EH (cell line): ENCODE measurements at places on chromosomes 6 and 20.

- no peak for DNase-seq
Observed at GRCh38 chr6:118897386-118897785, 3.4 kb downstream of the ASF1A start.

GRCh38 chr6:151289399-151290007 is 49.7 kb downstream of the AKAP12 start:
- DNase-seq = no peak

DNA sequence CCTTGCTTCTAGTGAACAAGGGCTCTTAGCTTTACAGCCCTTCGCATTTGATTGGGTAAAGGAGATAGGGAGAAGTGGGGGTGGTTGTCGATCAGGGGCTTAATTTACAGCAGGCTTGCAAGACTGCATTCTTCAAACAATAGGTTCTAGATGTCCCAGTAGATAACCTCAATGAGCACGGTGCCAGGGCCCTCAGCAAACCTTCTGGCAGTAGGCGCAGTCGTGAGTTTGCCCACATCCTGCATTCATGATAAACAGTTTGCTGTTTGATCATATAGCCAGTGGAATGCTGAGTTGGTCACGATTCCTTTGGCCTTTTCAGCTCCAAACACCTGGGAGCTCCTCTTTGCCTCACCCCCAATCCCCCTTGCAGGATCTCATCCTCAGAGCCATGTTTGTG is 27.5 kb downstream of the SUN5 start:
- DNase-seq = no peak

DNA sequence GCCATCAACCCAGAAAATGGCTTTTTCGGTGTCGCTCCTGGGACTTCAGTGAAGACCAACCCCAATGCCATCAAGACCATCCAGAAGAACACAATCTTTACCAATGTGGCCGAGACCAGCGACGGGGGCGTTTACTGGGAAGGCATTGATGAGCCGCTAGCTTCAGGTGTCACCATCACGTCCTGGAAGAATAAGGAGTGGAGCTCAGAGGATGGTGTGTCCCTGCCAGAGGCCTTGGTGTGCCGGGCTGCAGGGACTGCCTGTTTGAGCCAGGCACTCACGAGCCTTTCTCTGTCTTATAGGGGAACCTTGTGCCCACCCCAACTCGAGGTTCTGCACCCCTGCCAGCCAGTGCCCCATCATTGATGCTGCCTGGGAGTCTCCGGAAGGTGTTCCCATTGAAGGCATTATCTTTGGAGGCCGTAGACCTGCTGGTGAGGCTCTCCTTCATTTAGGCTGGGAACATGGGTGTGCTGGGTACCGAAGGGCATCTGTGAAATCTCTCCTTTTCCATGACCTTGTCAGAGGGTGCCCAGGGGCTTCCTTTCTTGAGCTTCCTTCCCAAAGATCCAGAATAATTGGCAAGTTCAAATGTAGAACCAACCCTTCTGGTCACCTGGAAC is 3.4 kb downstream of the PCK1 start:
- no peak for DNase-seq

GRCh38 chr6:1267057-1267732 is 44.7 kb upstream of the FOXQ1 start:
- peak; percentile 34 for DNase-seq

GRCh38 chr6:130547723-130548122 is 181.9 kb downstream of the TMEM200A start:
- no peak for DNase-seq

DNA sequence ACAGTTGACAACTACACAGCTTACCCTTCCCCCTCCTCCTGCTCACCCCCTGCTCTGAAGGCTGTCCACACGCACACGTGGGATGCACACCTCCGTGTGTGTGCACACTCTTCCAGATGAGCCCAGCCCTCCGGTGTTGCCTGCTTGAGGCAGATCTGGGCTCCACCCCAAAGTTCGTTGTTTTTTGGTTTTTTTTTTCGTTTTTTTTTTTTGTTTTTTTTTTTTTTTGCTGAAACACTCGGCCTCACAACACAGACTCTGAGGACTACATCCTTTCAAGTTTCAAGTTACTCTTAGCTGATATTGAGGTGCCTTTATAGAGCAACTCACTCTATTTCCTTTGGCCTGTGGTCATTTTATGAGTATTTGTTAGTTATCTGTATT is 88.2 kb downstream of the RREB1 start:
- no peak for DNase-seq

- peak; percentile 80 for DNase-seq
Observed at GRCh38 chr6:45327956-45328522, at the start of gene RUNX2. RUNX2 (plus strand) TSS chr6:45328330; CDS start chr6:45328727, 397 bp downstream.

DNA sequence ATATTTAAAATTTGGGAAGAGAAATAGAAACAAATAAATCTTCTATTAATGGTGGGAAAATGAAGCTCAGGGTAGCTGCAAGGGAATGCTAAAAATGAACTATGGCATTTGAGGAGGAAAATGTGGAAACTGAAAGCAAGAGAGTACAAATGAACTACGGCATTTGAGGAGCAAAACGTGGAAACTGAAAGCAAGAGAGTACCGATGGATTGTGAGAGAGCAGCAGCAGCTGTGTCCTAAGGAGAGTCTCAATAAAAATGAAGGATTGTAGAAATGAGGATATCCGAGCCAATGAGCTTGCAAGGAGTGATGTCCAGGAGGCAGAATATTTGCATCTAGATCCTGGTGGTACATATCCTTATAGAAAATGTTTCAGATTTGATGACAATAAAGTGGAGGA is 547.1 kb upstream of the ZNF337 start:
- peak; percentile 9 for DNase-seq

GRCh38 chr20:46799781-46800408 is 90.4 kb downstream of the SLC2A10 start:
- no peak for DNase-seq

- no peak for DNase-seq
Observed at GRCh38 chr20:10060226-10060625, 25.4 kb downstream of the ANKEF1 start.

GRCh38 chr6:8749465-8749864 is 314.1 kb upstream of the SLC35B3 start:
- DNase-seq = no peak

GRCh38 chr6:111474106-111474505 is 8.9 kb downstream of the REV3L start:
- DNase-seq = no peak

GRCh38 chr6:127453845-127454619 is 5.2 kb downstream of the KIAA0408 start:
- no peak for DNase-seq

DNA sequence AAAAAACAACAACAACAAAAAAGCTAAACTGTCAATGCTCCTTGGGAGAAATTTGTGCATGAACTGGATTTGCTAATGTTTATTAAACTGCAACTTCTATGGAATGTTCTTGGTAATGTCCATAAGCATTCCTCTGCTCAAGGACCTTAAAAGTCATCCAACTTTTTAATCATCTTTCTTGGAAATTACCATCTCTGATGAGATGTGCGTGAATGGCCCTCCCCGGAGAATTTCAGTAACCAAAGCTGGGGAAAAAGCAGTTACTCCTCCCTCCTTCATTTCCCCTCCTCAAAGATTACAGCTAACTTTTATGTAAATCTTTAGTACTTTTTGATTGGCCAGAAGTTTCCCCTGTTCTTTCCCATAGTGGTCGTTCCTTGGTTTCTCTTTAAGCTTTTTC is 5.2 kb downstream of the TBCC start:
- DNase-seq = no peak

DNA sequence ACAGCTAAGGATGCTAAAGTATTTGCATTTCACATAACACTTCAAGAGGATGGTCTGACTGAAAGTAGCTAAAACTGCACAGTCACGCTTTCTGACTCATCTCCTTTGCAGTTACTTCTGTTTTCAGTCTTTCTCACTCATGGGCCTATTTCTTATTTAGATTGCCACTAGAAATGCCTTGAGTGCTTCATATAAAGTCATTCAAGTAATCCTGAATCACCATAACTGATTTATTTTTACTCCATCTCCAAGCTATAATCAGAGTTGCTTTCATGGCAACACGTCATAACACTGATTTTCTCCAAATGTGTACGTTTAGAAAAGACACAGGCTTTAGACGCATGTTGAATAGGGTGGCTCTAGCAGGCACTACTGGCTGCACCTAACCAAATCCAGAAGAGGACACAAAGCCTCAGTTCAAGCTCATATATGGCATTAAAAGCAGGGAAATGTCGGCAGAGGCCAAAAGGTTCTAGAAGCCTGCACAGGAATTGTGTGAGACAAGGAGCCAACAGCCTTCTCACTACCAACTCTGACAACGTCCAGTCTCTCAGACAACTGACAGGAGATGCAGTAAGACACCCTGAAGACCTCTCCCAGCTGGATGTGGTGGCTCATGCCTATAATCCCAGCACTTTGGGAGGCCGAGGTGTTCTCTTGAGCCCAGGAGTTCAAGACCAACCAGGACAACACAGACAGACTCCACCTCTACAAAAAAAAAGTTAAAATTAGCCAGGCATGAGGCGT is 64.1 kb upstream of the BEND6 start:
- DNase-seq = peak; percentile 96

DNA sequence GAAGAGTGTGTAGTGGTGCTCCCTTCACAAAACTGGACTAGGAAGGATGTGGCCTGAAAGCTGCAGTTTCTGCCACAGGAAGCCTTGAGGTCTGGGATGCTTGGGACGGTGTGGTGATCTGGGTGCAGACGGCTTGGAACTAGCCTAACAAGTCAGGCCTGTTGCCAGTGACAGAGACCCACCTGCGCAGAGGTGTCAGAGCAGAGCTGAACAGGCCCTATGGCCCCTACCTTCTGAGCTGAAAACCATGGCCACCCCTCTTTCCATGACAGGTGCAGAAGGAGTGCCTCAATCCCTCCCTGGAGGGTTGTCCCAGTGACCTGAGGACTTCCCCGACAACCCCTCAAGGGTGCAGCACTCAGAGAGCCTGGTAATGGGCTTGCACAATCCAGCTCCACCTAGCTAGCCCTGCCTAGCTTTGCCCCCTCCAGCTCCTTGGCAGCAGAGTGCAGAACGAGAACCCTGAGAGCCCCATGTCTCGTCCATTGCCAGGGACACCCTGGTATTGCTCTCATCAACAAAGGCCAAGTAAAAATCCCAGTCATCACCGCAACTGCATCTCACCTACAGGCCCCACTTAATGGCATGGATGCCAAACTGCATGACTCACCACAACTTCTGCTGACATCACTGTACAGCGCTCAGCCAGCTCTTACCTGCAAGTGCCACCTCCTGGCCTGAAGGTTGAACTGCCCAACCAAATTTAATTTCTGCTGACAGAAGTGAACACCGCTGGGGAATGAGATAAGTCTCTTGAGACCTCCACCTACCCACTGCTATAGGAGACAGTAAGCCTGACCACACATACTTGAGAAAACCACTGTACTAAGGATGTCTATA is 563.1 kb downstream of the TFAP2A start:
- peak; percentile 41 for DNase-seq

- no peak for DNase-seq
Observed at GRCh38 chr20:58614984-58615760, 35.9 kb upstream of the STX16 start.

GRCh38 chr6:81906709-81907204 is 154.3 kb upstream of the TENT5A start:
- no peak for DNase-seq

DNA sequence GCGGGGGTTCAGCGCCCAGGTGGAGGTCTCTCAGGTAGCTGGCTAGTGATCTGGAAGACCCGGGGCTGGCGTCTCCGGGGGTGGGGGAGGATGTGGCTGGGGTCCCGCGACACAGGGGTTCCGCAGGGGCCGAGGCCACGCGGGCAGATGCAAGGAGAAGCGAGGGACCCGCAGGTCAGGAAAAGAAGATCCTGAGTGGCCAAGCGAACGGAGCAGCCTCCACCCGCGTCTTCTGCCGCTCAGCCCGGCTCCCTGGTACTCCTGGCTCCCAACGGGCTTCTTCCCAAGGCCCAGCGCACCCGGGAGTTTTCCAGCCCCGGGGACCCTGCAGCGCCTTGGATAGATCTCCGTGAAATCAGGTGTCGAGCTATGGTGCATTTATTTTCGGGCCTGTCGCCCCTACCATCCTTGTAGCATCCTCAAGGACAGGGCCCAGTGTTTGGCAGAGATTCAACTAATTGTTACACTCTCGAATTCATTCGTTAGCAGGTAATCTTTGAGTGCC is 682 bp upstream of the CHD6 start:
- DNase-seq = no peak

- DNase-seq = no peak
Observed at GRCh38 chr6:169473663-169474062, 220.0 kb upstream of the THBS2 start.

- DNase-seq = peak; percentile 17
Observed at GRCh38 chr6:131368198-131368911, 204.7 kb upstream of the ARG1 start.

DNA sequence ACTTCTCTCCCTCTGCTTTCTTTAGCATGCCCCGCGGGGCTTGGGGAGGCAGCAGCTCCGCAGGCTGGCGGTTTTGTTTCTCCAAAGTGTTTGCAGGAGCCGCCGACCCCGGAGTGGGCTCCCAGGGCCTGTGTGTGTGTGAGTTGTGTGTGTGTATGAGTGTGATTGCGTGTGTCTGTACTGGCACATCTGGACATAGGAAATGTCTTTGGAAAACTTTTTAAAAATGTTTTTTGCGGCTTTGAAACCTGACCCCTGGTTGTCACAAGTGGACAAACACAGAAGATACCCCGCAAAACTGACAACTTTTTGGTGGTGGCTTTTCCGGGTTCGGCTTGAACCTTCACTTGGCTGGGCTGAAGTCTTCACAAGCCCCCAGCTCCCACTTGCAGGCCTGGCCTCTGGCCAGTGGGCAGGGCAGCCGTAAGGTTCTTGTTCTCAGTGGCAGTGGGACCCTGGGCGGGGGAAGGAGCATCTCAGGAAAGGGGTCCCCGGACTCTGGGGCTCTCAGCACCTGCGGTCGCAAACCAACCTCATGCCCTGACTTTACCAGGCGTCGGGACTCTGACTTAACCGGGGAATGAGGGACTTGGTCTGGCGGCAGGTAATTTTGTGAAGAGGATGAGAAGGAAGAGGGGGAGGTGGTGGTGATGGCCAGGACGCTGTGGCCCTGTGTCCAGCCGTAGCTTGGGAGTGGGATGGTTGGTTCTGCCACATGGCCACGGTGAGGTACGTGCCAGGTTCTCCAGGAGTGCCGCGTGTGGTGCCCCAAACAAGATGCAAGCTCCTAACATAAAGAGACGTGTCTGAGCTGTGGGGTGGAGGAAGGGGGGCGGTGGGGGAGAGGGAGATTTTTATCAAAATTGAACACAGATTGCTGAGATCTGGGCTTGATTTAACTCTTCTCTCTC is 619 bp downstream of the DAAM2 start:
- no peak for DNase-seq

GRCh38 chr6:42409581-42409980 is 42.1 kb downstream of the TRERF1 start:
- no peak for DNase-seq

GRCh38 chr20:38217791-38218565 is 42.6 kb downstream of the KIAA1755 start:
- DNase-seq = peak; percentile 99

DNA sequence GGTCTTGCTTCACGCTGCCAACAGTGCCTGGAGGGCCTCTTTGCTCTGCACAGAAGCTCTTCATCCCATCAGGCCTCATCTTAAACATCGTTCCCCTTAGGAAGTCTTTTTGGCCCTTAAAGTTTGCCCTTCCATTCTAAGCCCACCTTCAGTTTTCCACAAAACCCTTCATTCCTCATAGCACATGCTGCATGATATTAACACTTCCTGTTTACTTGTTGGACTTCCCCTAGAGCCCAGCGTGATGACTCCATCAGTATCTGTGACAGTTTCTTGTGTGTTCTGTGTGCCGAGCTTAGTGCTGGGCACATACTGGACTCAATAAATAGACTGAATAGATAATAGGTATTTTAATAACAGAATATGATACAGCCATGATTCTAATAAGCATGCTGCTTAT is 2.2 kb downstream of the NT5DC1 start:
- no peak for DNase-seq

- DNase-seq = peak; percentile 8
Observed at GRCh38 chr6:26328265-26328844, 36.6 kb upstream of the BTN3A2 start.
